GM12891 (cell line): ENCODE measurements at places on chromosomes 2 and 18.

DNA sequence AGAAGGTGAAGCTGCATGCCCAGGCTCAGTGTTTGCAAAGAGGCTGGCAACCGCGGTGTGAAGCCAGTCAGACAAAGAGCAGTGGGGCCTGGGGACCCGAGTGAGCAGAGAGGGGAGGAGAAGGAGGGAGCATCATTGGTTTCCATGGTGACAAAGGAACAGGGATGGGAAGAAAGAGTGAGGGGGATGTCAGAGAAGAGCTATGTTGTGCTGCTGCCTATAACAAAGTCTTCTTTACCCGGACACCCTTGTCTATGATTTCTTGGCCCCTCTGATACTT, 14.5 kb downstream of the TMEM247 start:
- no peak for DNase-seq

DNA sequence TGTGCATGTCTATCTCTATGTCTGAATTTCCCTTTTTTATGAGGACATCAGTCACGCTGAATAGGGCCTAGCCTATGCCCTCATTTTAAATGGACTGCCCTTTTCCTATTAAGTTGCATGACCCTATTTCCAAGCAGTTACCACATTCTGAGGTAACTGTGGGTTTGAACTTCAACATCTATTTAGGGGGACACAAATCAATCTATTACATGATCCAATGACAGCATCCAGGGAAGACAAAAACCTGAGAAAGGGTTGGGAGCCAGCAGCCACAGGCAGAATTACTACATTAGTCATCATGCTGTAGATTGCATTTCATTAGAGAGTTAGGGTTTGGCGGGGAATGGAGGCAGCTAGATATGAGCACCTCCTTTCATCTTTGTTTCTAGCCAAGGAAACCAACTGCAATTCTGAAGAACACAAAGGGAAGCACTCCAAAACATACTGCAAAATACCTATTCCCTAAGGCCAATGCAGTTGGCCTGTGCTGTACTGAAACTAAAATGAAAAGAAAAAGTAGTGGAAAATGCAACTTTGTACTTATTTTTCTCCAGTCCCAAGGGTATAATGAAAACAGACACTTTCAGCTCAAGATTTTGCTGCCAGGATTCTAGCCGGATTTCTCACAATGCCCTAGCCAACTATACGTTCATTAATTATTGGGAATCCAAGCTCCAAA, 40.4 kb upstream of the C1D start:
- DNase-seq, result no peak

- no peak for DNase-seq
Measured at GRCh38 chr2:59461127-59461526, 1092.3 kb downstream of the BCL11A start.

DNA sequence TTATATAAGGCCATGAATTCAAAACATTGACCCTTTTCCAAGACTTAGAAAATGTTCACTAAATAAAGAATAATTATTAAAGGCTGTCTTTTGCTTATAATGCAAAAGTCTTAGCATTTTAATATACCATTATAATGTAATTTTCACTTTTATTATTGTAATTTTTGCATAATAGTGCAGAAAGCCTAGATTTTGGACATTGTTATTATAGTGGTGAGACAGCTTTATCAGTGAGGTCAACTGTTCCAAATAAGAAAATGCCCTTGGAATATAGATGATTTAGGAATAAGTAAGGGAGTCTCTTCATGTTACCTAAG, 56.6 kb downstream of the ATIC start:
- no peak for DNase-seq

GRCh38 chr2:217988014-217988839, 14.6 kb downstream of the TNS1 start:
- DNase-seq, result peak; percentile 83

DNA sequence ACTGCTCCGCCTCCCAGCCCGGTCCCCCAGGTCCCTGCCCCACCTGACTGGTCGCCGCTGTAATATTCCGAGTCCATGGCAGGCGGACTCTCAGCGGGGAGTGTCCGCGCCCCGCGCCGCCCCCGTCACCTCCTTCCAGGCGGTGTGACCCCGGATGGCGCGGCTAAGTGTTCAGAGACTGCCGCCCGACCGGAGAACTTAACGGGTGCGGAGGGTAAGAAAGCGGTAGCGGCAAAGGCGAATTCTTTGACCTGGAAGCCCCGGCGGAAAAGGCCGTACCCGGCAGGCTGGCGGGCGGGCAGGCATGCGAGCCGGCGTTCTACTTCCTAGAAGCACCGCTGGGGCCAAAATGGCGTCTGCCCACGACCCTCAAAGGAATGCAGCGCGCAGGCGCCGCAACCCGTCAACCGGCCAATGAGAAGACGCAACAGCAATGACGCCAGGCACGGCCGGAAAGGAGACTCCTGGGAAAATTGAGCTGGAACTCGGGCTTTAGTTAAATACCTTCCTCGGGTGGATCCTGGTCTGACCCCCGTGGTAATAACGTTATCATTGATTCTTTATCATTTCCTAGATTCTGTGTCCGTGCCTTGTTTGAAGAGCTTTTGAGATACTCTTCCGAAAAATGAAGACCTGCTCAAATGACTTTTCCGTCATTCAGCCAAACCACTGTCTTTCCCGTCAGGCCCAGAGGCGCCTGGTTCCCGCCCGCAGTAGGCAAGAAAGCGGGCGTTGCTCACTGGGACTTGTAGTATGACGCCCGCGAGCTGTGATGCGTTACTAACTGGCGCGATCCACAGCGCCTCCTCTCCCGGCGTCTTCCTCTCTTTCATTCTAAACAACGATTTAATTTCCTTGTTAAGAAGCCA, at the start of gene IWS1:
Gene IWS1, minus strand, starts transcription at position 358 of the 869 bp plus-strand sequence. Its CDS starts 281 bp downstream, at position 77.
- peak; percentile 86 for DNase-seq
